ENCODE measurements at places on chromosomes 3 and 15.
A peak's percentile ranks its signal among the peaks of the same experiment; 100 is the strongest.

- no peak for DNase-seq
These were observed at the start of gene CAMK2N2 for GRCh38 chr3:184261270-184261853. TSS of gene CAMK2N2 (minus strand) at chr3:184261553. CDS start at chr3:184261285, 268 bp downstream.

- DNase-seq = no peak
These were observed 60.0 kb upstream of the GADL1 start for GRCh38 chr3:30954426-30954825.

GRCh38 chr3:170811928-170812591 lies 57.9 kb downstream of the RPL22L1 start:
- peak; percentile 38 for DNase-seq

DNA sequence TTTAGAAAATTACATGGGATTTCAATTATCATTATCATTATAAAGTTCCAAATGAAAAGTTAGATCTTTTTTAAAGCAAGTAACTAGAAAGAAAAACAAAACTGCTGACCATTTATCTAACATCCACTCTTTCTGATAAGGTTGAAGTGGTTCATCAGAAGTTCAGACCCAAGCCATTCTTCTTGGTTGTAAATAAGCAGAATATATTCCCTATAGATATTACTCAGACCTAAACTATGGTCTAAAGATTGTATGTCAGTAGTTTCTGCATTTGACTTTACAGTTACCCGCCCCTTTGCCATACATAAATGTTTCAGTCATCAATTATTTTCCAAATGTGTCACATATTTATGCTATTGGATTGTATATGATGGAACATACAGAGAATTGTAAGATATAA lies 136.7 kb downstream of the PLOD2 start:
- DNase-seq = no peak

- no peak for DNase-seq
These were observed 69.8 kb upstream of the CTXND1 start for GRCh38 chr15:80321853-80322252.

GRCh38 chr15:43648649-43649429 lies at the start of gene CATSPER2:
TSS of gene CATSPER2 (minus strand) at chr15:43648844. CDS start at chr15:43648061, 783 bp downstream.
- DNase-seq = no peak

GRCh38 chr3:134291319-134292254 lies 40.9 kb upstream of the RYK start:
- no peak for DNase-seq

- DNase-seq = no peak
These were observed 373.5 kb downstream of the NR2F2 start for GRCh38 chr15:96703794-96704550.

DNA sequence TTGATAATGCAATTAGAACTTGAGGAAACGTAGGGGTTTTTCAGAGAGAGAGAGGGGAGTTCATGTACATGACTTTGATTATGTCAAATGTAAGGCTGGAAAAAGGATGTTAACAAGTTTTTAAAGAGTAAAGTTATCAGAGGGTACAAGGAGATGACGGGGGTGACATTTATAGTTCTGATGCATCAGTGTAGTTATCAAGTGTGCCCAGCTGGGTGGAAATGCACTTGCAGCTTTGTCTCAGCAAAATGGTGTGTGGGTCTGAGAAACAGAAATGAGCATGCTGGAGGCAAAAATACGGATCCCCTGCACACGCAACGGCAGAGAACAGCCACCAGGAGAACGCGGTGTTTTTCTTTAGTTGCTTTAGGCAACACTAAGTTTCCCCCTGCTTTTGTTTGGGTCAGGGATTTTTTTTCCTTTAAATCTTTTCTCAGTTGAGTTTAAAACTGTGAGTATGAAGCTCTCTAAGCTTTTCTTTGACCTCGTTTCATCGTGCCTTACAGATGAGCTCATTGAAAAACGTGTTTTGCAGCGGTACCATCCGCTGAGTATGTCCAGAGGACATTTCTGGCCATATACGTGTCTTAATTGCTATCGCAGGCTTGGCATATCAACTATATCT lies 205.4 kb downstream of the PDZRN3 start:
- no peak for DNase-seq

GRCh38 chr15:41689834-41690233 lies 29.6 kb downstream of the MGA start:
- no peak for DNase-seq
